Tibial artery (tissue), 4 donors: ENCODE measurements at places on chromosomes 4 and X.

GRCh38 chr4:26050671-26051070 lies 136.7 kb downstream of the SMIM20 start:
- no peaks in the 10 kb centered on the region for H3K36me3 ChIP-seq
- no peaks in the 10 kb centered on the region for H3K27me3 ChIP-seq
- no peak overlapping the region for H3K4me3 ChIP-seq

- H3K36me3 ChIP-seq = no peaks in the 10 kb centered on the region
- no peaks in the 10 kb centered on the region for H3K27me3 ChIP-seq
- H3K27ac ChIP-seq = no peak overlapping the region
Measured at GRCh38 chr4:166091146-166091545, 218.1 kb downstream of the TLL1 start.

- H3K4me1 ChIP-seq = no peaks in the 10 kb centered on the region
- H3K27me3 ChIP-seq = no peaks in the 10 kb centered on the region
- no peaks in the 10 kb centered on the region for H3K36me3 ChIP-seq
- DNase-seq = no peak
- H3K27ac ChIP-seq = no peak overlapping the region
Measured at GRCh38 chr4:163591614-163592020, 97.1 kb downstream of the TMA16 start.

DNA sequence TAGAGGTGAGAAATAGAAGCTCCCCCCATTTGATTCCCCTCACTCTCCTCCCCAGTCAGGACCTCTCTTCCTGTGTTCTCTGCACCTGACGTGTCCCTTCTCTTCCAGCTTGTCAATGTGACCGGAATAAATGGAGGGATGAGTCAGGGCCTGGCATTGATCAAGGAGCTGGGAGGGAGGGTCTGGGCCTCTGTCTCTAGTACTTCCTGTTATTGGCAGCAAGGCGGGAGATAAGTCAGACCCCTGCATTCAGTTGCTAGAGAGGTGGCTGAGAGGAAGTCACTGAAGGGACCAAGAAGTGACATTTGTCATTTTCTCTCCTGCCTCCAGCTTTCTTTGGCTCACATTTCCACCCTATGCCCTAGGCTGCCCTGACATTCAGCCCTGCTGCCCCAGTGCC lies 35.1 kb upstream of the ZNF41 start:
- H3K27ac ChIP-seq = no peak overlapping the region
- no peaks in the 10 kb centered on the region for H3K36me3 ChIP-seq
- H3K4me1 ChIP-seq = no peaks in the 10 kb centered on the region
- no peaks in the 10 kb centered on the region for H3K27me3 ChIP-seq

- no peak overlapping the region for H3K4me3 ChIP-seq
- H3K27me3 ChIP-seq = no peaks in the 10 kb centered on the region
- H3K36me3 ChIP-seq = no peaks in the 10 kb centered on the region
- no peaks in the 10 kb centered on the region for H3K4me1 ChIP-seq
- DNase-seq = no peak
Measured at GRCh38 chrX:149032449-149032848, 472.7 kb downstream of the IDS start.

DNA sequence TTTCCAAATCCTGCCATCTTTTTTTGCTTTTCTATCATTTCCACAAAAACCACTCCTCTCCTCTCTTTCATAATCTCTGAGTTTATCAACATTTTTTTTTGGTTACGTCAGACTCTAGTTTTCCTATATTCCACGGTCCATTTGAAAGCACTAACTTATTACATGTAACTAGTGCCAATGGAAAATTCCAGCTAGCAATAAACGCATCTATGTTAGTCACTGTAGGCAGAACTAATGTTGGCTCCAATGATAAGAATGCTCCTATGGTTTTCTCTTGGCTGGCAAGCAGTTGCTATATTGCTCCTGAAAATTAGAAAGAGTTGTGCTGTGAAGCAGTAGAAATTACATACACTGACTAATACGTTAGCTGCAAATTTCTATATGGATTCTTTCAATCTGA lies 634.6 kb upstream of the FTHL17 start:
- no peak overlapping the region for H3K4me3 ChIP-seq
- H3K36me3 ChIP-seq = no peaks in the 10 kb centered on the region
- no peaks in the 10 kb centered on the region for H3K27me3 ChIP-seq
- H3K4me1 ChIP-seq = no peaks in the 10 kb centered on the region
- DNase-seq = no peak
- no peak overlapping the region for H3K27ac ChIP-seq

DNA sequence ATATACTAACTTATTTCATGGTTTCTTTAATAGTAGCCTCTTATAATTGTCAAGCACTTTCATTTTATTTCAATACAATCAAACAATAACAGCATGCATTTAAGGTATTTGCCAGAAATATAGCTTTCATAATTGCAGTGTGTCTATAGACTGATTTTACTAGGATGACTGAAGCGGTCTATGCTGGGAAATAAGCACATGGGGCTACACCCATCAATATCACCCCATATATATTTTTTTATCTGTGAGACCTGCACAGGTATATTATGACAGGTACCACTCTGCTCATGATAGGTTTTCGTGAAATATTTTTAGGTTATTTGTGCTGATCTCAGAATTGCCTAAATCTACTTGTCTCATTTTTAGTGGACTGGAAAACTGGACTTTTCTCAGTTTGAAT lies 229.1 kb upstream of the PITX2 start:
- no peak for DNase-seq
- no peak overlapping the region for H3K27ac ChIP-seq
- no peaks in the 10 kb centered on the region for H3K4me1 ChIP-seq
- no peak overlapping the region for H3K4me3 ChIP-seq
- no peaks in the 10 kb centered on the region for H3K36me3 ChIP-seq
- no peaks in the 10 kb centered on the region for H3K27me3 ChIP-seq

DNA sequence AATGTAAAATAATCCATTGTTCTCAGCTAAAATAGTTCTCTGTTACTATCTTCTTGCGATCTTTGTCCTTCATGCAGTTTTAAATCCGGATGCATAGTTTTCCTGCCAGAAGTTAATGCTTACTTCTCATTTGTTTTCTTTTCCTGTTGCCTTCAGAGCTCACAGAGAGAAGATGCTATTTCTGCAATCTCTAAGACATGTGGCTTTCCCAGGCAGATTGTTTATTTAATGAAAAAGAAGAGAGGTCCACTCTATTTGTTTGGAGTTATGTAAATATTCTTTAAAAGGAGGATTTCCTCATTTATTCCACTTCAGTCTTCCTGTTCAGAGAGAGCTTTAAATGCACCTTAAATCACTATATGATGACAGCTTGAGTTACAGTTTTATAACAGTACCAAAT lies 39.3 kb upstream of the HPGD start:
- no peak for DNase-seq
- H3K4me1 ChIP-seq = no peaks in the 10 kb centered on the region
- no peak overlapping the region for H3K27ac ChIP-seq
- no peaks in the 10 kb centered on the region for H3K27me3 ChIP-seq

DNA sequence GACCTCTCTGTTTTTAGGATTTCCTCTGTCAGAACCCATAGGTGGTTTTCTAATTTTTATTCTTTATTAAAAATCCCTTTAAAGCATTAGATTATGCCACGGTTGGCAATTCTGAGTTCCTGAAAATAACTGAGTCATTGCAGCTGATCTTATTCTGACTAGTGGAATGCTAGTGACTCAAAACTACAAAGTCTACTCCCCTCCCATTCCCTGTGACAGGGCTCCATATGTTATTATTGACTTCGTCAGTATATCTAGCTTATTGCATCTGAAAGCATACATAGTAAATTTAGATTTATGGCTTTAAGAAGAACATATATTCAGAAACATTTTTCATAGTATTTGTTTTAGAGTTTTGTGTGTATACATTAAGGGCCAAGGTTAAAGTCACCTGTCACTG lies 38.5 kb downstream of the HERC3 start:
- DNase-seq = no peak
- no peak overlapping the region for H3K4me3 ChIP-seq
- no peaks in the 10 kb centered on the region for H3K36me3 ChIP-seq
- no peaks in the 10 kb centered on the region for H3K27me3 ChIP-seq
- H3K4me1 ChIP-seq = no peaks in the 10 kb centered on the region
- no peak overlapping the region for H3K27ac ChIP-seq

GRCh38 chr4:121308328-121308663 lies 72.5 kb downstream of the QRFPR start:
- no peaks in the 10 kb centered on the region for H3K27me3 ChIP-seq
- DNase-seq = no peak
- no peak overlapping the region for H3K4me3 ChIP-seq
- H3K4me1 ChIP-seq = no peaks in the 10 kb centered on the region
- H3K36me3 ChIP-seq = no peaks in the 10 kb centered on the region
- no peak overlapping the region for H3K27ac ChIP-seq
